ENCODE measurements at places on chromosomes 12 and 14.
A peak's percentile ranks its signal among the peaks of the same experiment; 100 is the strongest.

GRCh38 chr12:55755246-55755645 is 12.3 kb downstream of the GDF11 start:
- no peak for DNase-seq

GRCh38 chr12:112275207-112275606 is 107.0 kb downstream of the HECTD4 start:
- DNase-seq = no peak

DNA sequence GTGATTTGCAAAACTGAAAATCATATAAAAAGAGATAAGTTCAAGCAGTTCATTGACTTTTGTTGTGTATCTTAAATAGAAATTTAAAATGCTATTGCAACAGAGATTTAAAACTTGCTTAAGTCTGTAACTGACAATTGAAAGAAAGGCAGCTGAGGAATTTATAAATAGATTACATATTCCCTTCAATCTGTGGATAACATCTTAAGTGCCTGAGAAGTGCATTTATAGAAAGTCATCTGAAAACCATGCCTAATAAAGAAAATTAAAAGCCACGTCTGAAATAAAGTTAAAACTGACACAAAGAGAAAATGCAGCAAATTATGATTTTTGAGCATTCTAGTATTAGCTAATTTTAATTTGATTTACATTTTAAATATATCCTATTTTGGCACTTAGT is 479.8 kb downstream of the MDGA2 start:
- DNase-seq = no peak

DNA sequence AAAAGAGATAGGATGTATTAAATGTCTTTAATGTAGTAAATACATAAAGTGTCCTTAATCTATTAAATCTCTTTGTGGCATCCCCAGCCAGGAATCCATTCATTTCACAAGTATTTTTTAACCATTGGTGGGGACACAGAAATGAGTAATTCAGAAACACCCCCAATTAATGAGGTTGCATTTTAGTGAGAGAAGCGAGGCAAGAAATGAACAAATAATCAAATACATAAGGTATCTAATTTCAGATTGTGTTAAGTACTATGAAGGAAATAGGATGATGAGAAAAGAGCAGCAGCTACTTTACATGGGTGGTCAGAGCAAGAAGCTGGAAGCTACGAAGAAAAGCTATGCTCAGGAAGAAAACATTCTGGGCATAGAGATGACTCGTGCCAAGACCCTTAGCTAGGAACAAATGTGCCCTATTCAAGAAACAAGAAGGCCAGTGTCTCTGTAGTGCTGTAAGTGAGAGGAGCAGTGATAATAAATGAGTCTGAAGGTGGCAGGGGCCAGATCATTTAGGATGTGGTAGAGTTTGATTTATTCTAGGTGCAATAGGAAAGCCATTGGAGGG is 60.5 kb upstream of the IGF1 start:
- no peak for DNase-seq

GRCh38 chr12:64171715-64172114 is 50.4 kb downstream of the KICS2 start:
- DNase-seq = no peak

GRCh38 chr12:91921555-91921954 is 224.1 kb downstream of the BTG1 start:
- no peak for DNase-seq

GRCh38 chr14:78598046-78598920 is 428.1 kb downstream of the NRXN3 start:
- DNase-seq = peak; percentile 3

DNA sequence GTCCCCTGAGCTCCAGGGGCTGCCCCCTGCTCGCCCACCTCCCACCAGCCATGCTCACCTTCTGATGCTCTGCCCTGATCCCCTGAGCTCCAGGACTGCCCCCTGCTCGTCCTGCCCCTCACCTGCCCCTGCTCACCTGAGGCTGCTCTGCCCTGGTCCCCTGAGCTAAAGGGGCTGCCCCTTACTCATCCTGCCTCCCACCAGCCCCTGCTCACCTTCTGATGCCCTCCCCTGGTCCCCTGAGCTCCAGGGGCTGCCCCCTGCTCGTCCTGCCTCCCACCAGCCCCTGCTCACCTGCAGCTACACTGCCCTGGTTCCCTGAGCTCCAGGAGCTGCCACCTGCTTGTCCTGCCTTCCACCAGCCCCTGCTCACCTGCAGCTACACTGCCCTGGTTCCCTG is 247.2 kb downstream of the TMEM121 start:
- DNase-seq = no peak

DNA sequence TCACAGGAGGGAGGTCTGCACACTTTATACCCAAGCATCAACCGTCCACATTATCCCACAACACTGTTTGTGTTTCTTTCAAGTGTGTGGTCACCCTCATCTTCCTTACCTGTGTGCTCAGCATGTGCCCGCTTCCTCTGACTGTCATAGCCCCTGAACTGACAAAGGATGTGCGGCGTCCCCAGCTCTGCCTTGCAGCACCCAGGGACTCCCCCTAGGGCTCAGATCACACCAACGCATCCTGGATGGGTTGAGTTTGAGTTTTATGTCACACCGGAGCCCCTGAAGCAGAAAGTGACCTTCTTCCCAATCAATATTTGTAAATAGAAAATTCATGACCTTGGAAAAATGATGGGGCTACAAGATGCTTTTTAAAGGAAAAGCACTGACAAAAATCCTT is 770.7 kb upstream of the TMEM132C start:
- no peak for DNase-seq

- DNase-seq = no peak
Measured at GRCh38 chr12:20368114-20368650, at the start of gene PDE3A. TSS of gene PDE3A (plus strand) at chr12:20368537. CDS start at chr12:20369285, 748 bp downstream.

- no peak for DNase-seq
Measured at GRCh38 chr12:53568809-53569557, 57.2 kb downstream of the ATF7 start.

DNA sequence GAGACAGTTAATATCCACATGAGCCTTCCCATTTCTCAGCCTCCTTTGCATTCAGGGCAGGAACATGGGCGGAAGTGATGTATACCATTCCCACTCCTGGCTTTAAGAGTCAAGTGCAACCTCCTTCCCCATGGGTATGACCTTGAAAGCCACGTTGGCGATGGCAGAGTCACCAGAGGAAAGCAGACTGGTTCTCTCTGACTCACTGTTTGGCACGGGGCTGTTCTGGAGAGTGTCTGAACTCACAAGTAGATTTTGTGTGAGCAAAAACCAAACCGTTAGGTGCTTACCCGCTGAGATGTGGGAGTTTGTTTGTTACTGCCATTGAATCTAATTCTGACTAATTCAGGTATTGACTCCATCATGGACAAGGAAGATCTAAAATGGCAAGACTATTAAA is 36.7 kb upstream of the PZP start:
- DNase-seq = peak; percentile 34

- no peak for DNase-seq
Measured at GRCh38 chr12:113052326-113052725, 4.2 kb upstream of the DTX1 start.

DNA sequence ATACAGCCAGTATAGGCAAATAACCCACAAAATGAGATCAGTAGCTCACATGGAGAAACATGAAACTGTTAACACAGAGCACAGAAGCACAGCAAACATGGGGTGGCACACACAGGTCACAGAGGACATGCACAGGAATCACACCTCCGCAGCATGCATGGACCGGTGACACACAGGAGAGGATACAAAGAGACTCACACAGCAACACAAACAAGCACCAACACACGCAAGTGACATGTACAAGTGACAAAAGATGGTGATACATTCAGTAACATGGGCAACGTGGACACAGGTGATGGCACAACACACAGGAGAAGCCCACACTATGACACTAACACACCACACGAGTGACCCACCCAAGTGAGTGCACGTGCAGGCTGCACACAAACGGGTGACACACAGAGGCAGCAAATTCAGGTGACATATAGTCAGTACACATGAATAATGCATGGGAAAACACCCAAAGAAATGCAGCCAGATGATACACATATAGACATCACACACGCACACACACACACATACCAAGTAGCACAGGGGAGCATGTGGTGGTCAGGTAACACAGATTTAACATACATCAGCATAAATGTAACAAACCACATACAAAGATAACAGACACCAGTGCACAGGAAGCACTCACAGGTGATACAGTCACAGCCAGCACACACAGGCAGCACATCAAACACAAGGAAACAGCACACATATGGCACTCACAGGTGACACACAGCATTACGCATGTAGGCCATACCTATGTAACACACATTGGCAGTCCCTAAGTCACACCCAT is 216.0 kb upstream of the SFSWAP start:
- no peak for DNase-seq

DNA sequence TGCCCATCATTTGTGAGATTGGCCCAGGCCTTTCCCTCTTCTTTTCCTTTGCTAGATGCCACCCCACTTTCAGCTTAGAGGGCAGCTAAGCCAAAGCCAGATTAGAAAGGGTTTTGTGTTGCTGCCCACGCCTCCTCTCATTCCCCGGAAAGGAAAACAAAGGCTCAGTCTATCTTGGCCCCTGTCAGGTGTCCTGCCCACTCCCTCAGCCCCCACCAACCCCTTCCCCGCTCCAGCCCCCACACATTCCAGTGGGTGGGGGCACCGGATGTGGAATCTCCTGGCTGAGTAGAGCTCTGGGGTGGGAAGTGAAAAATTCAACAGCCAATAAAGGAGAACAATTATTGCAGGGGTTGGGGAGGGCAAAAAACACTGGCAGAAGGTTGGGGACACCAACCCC is 2.2 kb downstream of the BLOC1S1 start:
- DNase-seq = no peak

DNA sequence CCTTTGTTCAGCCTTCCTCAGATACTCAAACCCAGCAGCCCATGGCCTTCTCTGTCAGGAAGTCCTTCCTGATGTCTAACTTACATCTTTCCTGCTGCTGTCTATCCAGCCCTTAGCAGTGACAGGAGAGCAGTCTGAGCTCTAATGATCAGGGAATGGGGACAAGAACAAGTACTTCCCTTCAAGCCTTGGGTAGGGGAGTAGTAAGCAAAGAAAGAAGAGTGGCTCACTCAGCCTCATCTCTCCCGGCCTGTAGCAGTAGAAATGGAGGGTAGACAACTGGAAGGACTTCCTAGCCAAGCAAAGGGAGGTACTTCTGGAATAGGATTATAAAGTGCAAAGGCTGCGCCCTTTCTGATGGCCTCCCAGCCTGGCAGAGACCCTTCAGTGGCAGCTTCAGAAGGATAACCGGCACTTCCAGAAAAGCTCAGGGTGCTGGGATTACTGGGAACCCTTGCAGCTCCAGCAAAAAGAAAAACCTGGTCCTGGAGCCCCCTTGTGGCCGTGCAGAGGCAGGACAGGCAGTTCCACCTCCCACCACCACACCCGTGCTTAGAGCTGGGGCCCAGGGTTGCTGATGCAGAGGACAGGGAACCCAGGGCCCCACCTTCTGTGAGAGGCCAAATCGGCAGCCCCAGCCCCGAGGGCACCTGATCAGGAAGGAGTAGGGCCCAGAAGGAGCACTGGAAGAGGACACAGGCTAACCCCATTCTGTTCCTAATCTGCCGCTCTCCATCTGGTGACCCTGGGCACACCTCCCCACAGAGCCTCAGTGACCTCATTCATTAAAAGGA is 12.4 kb upstream of the SMUG1 start:
- DNase-seq = peak; percentile 41

- DNase-seq = no peak
Measured at GRCh38 chr14:90266441-90267154, 10.2 kb downstream of the PSMC1 start.

- DNase-seq = no peak
Measured at GRCh38 chr14:99459481-99460100, 21.1 kb downstream of the SETD3 start.

GRCh38 chr12:45214749-45215418 is 1.0 kb upstream of the ANO6 start:
- DNase-seq = no peak

- no peak for DNase-seq
Measured at GRCh38 chr12:106049105-106049504, 89.6 kb downstream of the NUAK1 start.

DNA sequence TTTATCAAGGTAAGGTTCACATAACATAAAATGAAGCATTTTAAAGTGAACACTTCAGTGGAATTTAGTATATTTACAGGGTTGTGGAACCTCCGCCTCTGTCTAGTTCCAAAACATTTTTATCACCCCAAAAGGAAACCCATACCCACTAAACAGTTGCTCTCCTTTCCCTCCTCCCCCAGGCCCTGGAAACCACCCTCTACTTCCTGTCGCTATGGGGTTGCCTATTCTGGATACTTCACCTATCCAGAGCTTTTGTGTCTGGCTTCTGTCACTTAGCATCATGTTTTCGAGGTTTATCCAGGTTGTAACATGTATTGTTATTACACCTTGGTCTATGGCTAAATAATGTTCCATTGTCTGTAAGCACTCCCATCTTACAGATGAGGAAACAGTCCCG is 27.7 kb upstream of the ZFP36L1 start:
- DNase-seq = no peak

- DNase-seq = no peak
Measured at GRCh38 chr12:61993734-61994345, 266.4 kb upstream of the USP15 start.

DNA sequence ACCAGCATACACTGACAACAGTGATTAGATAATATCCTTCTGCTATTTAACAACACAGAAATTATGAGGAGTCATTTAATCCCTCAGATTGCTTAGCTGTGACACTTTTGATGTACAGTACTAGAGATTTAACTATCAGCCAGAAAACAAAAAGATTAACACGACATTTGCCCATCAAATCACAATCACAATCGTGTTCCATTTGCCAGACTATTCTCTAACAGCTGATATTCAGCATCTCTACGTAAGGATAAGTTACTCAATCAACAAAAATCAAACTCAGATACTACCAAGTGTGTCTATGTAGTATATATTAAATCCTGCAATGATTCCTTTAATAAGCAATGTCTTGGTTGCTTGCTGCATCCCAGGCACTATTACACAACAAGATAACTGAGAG is 558.7 kb upstream of the USP15 start:
- no peak for DNase-seq

- no peak for DNase-seq
Measured at GRCh38 chr12:90338365-90338764, 616.6 kb downstream of the CCER1 start.

GRCh38 chr12:20360407-20360806 is 7.9 kb upstream of the PDE3A start:
- no peak for DNase-seq

GRCh38 chr12:102567031-102567985 is 86.9 kb upstream of the IGF1 start:
- no peak for DNase-seq

DNA sequence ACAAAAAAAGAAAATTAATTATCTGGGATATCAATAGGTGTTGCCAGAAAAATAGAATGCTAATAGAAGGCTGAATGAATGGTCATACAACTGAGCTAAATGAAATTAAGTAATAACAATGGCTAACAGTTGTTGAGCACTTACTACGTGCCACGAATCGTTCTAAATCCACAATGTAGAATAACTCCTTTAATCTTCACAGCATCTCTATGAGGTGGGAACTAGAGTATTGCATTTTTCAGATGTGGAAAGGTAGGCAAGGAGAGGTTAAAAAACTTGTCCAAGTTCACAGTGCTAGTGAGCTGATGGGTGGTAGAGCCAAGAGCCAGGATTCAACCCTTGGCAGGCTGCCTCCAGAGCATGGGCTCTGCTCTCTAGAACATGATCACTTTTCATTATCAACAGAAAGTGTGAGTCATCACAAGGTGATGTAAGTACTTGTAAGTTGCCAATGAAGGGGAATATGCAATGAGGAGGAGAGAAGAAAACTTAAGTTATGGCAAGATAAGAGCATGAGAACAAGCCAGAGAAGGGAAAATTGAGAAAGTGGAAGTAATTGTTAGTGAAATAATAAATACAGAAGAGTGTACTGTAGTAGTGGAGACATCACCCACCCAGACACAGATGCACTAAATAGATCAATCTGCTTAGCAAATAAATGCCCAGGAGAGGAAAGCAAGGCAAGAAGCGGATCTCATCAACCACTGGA is 122.1 kb downstream of the PRKD1 start:
- DNase-seq = no peak
